ENCODE measurements at places on chromosomes 16 and 17.
A peak's percentile ranks its signal among the peaks of the same experiment; 100 is the strongest.

GRCh38 chr16:15490123-15490711, 55.8 kb downstream of the BMERB1 start:
- DNase-seq = no peak

GRCh38 chr16:23480257-23480656, 27.3 kb upstream of the COG7 start:
- no peak for DNase-seq

- DNase-seq = no peak
Observed at GRCh38 chr17:75592348-75593020, 4.9 kb downstream of the MYO15B start.

GRCh38 chr17:37133136-37133535, 184.4 kb downstream of the AATF start:
- no peak for DNase-seq

GRCh38 chr16:24685539-24686432, 43.7 kb upstream of the TNRC6A start:
- DNase-seq = peak; percentile 68

DNA sequence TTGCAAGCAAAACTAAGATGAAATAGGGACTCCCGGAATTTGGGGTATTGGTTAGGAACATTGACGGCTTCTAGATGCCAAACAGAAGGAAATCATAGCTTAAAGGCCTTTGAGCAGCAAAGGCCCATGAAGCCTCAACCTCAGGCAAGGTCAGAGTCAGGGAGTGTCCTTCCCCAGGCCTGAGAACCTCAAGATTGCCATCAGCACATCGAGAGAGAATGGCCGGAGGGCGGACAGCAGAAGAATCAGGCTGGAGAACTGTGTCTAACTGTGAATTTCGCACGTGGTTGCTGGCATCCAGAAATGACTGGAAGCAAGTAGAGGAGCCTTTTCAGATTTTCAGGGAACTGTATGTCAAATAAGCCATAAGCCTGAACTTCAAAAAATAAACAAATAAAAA, 24.8 kb upstream of the ANKRD40CL start:
- DNase-seq = no peak

DNA sequence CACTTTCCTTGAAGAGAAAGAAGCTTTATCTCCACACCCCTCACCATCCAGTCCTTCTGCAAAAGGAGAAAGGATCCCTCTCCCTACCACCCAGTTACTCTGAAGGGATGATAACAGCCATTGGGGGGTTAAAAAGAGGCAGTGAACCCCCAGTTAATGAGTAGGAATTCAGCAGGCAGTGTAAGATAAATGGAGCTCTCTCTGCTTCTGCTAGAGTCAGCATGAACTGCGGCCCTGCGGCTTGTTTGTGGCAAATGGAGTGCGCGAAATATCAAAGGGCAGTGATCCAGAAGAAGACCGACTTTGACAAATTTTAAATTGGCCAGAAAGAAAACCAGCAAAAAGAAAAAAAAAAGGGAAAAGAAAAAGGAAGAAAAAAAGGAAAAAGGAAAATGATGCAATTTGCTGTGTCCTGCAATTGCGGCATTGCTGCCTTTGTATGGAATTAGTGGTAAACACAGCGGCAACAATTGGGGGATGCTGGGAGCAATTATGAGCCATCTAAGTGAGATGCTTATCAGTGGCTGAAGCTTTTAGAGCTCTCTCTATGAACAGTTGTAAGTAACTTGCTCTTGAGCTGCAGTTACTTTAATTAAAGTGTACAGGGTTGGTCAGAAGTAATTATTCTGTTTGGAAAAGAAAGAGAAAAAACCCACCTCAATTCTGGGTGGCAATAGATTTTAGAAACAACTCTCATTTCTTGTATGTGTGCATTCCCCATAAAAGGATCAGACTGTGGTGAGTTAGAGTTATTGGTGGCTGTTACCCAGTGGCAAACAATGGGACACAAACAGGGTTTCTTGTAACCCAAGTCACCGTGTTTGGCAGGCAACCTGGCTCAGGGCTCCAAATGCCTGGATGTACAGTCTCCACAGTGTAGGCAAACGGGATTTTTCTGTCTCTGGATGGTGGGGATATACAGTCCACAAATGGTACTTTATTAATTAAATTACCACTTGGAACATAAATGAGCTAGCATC, 161.3 kb downstream of the AATF start:
- no peak for DNase-seq

GRCh38 chr17:46056800-46057304, 57.8 kb downstream of the STH start:
- DNase-seq = peak; percentile 87

DNA sequence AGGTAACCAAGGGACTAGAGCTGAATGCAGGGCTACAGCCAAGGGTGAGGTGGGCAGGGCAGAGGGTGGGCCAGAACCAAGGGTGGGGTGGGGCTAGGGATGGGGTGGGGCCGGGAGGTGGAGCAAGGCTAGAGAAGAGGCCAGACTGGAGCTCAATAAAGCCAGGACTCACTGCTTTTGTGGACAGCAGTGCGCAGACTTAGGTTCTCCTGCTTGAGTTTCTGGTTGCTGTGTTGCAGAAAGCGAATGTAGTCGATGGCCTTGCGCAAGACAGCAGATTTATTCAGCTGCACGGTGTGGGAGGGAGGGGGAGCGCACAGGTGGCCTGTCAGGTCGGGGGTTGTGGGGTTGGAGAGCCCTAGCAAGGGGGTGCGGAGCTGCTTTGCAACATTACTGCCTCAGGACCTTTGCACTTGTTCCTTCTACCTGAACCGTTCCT, 18.7 kb downstream of the SREBF1 start:
- DNase-seq = peak; percentile 57

DNA sequence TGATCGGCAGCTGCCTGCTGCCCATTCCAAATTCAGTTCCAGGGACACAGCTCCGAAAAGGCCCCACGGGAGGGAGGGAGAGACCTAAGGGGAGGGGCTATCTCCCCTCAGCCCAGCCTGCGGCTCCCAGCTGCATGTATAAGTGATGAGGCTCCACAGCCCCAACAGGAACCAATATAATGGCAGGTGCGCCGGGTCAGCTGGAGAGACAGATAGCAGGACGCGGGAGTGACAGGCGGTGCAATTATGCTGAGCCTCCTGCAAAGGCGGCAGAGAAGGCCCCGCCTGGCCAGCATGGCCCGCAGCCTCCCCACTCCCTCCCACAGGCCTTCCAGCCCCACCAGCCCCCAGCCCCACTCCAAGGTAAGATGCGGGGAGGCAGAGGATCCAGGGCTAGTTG, 8.1 kb upstream of the C1QL1 start:
- DNase-seq = no peak

DNA sequence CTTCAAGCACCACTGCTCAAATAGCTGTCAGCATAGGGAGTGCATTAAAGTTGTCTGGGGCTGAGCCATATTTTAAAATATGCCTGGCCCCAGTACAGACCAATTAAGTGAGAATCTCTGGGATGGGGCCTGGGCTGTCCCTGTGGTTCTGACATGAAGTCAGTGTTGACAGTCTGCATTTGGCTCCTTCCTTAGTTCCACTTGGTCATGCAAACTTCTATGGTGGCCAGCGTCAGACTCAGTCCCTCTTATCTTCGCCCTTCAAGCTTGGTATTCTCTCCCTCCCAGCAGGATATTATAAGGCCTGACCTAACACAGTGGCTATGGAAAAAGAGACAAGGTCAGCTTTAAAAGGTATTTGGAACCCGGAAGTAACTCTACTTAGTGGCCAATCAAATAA, 177.2 kb downstream of the PMP22 start:
- DNase-seq = no peak

DNA sequence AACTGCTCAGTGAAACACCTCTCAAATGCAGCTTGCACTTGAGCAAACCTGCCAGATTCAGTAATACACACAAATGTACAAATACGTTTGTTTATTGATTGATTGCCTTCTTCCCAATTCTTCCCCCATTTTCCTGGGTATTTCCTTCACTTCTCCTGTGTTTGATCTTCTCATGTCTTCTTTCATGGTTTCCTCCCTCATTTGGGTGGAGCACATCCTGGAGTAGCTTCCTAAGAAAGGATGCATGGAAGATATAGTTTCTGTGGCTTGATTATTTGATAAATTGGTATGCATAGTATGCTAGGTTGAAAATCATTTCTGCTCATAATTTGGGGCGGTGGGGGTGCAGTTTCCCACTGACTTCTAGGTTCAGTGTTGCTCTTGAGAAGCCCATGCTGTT, 28.8 kb downstream of the JPH3 start:
- DNase-seq = no peak

DNA sequence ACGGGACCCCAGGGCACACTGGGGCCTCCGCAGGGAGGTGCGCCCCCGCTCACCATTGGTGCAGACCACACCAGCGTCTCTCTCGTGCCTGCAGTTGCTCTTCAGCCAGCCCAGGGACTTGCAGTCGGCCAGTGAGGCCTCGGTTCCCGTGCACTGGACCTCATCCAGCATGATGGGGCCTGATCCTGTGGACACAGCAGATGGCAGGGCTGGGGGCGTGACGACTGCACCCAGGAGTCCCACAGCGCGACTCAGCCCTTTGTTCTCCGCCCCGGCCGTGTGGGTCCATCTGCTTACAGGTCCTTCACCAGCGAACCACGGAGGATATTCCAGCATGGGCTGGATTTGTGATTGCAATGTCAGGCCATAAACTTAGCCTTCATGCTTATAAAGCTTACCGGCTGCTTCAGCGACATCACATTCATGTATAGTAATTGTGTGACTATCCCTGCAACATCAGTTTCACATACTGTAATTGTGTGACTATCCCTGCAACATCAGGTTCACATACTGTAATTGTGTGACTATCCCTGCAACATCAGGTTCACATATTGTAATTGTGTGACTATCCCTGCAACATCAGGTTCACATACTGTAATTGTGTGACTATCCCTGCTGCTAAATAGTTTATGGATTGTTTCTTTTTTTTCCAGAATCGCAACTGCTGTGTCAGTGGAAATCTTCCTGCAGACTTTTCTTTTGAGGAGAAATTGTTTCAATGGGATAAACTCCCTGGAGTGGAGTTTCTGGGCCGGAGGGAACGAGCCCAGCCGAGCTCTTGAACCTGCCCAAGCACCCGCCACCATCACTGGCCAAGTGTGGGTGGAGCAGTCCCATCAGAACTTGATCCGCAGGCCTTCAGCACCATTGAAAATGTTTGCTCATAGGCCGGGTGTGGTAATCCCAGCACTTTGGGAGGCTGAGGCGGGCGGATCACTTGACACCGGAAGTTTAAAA, 4.8 kb downstream of the LGALS3BP start:
- DNase-seq = peak; percentile 78

DNA sequence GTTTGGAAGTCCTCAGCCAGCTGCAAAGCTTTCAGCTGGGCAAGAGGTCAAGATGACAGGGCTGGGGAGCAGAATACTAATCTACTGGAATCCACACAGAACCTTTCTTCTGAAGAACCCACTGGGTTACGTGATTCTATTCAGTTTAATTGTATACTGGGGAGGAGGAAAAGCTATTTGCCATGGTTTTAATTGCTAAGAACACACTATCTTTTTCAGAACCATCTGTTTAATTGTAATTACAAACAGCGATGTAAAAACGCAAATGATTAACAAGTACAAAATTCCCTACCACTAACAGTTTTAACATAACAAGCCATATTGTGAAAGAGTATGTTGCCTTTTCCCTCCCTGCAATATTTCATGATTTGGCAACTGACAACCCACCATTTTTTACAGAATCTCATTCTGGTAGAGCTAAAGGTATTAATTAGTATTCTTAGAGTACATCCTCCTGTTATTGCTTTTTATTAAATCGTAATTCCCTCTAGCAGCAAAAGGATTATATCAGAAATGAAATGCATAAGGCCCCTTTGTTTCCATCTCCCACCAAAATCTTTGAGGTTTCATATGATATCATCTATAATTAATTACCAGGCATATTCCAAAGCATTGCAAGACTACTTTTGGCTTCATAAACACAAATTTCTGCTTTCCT, 12.1 kb downstream of the HYDIN start:
- no peak for DNase-seq

GRCh38 chr16:2178321-2179106, 17.9 kb downstream of the CASKIN1 start:
- DNase-seq = no peak

DNA sequence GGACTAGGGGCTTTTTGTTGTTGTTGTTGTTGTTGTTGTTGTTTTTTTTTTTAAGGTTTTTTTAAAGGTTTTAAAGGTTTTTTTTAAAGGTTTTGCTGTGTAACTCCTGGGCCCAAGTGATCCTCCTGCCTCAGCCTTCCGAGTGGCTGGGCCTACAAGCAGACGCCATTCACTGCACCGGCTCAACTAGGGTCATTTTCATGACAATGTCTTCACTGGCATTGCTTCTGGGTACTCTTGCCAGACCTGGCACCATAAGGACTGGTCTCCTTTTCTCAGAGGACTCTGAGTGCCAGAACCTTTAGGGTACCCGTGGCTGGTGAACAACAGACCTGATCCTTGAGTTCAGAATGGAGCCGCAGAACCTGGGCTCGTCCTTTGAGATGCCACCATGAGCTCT, 20.4 kb downstream of the POLR3E start:
- no peak for DNase-seq

DNA sequence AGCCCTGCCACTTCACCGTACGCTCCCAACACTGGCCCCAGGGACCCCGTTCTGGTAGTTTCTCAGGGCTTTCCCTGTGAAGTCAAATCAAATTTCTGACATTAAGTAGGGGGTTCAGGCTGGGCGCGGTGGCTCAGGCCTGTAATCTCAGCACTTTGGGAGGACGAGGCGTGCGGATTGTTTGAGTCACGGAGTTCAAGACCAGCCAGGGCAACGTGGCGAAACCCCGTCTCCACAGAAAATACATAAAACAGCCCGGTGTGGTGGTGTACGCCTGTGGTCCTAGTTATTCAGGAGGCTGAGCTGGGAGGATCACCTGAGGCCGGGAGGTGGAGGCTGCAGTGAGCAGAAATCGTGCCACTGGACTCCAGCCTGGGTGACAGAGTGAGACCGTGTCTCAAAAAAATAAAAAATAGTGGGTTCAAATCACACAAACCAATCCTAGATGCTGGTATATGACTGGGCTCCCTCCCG, 632 bp downstream of the CYBC1 start:
- no peak for DNase-seq

DNA sequence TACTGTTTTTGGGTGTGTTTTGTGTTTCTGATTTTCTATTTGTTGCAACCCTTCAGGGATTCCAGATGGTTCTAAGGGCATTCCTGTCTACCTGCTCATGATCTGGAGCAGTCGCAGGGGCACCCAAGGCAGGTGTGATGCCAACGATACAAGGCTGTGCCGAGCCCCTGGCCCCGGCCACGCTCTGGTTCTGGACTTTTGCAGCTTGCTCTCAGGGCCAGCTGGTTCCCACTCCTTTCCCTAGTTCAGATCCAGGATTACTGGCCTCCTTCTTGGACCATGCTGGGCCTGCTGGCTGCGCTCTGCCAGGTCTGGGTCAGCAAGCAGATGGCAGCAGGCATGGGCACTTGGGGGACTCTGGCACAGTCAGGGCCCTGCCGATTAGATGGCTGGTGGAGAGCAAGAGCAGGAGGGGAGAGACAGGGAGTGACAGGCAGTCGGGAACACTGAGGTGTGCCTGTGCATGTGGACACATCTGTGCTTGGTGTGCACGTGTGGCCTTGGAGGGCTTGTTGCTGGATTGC, 15.2 kb upstream of the RAP1GAP2 start:
- no peak for DNase-seq

GRCh38 chr17:38915639-38915995, 9.8 kb upstream of the LASP1NB start:
- DNase-seq = no peak

GRCh38 chr16:14244196-14245010, 173.3 kb downstream of the MRTFB start:
- no peak for DNase-seq

GRCh38 chr16:9738690-9739089, 443.5 kb downstream of the GRIN2A start:
- DNase-seq = no peak
